SIG-M5 (cell line): ENCODE measurements at places on chromosomes 6 and 20.

GRCh38 chr6:44021589-44022295 is 105.5 kb downstream of the MRPL14 start:
- no peak for DNase-seq

DNA sequence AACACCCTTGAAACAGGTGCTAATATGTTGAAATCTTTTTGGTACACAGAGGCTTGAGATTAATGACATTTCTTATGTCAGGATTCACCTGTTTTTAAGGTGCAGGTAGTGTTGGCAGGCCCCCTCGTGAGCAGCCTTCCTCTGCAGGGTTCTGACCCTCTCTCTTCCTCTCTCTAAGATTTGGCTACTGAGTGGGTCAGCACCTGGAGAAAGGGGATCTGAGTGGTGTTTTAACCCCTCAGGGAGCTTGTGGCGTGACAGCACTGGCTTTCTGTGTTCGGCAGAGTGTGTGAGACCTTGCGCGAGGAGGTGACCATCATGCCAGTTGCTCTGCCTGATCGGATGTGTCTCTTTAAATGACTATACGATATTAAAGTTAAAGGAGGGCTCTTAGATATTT is 37.1 kb downstream of the HIVEP1 start:
- no peak for DNase-seq

GRCh38 chr6:79465381-79465780 is 71.8 kb downstream of the LCA5 start:
- DNase-seq: no peak

- DNase-seq: no peak
These were observed 6.7 kb upstream of the VNN2 start for GRCh38 chr6:132764370-132764769.

- DNase-seq: no peak
These were observed 84.3 kb downstream of the CARMIL1 start for GRCh38 chr6:25363427-25363826.

DNA sequence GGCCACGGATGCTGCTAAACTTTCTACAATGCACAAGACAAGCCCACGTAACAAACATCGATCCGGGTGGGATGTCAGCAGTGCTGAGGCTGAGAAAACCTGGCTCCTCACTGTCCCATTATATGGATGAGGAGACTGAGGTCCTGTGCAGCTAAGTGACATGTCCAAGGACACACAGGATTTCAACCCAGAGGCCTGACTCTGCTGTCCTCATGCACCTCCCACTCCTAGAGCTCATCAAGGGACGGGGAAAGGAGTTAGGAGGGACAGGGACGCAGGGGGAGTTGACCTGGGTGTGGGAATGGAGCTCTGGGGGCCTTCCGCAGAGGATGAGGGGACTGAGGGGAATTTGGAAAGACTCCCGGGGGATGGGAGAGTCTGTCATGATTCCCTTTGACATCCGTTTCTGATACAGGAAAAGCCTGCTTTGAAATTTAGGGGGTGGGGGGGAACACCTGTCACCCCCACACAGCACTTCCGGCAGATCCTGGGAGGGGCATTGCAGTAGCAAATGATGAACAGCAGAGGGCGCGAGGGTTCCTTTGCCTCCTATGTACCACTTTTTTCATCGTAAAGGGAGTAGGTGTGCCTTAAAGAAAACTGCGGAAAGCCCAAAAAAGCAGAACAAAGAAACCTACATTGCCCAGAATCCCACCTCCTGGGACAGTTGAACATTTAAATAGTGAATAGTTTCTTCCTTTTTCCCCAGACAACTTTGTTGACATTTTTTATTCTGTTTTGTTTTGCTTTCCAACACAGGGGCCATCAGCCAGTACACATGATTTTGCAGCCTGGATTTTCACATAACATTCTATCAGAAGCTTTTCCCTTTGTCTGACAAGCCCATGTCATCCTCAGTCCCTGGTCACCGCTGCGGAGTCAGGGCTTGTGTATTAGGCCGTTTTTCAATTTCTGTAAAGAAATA is 48.6 kb downstream of the SLC2A10 start:
- DNase-seq: no peak
